ENCODE measurements at places on chromosomes 2 and 18. TPM values are rescaled to one million over a fixed set of nuclear protein-coding genes. Genes with fewer than 3 reads are reported as not detected.

Gene DHRS9
- 5.4 TPM for total RNA-seq

DNA sequence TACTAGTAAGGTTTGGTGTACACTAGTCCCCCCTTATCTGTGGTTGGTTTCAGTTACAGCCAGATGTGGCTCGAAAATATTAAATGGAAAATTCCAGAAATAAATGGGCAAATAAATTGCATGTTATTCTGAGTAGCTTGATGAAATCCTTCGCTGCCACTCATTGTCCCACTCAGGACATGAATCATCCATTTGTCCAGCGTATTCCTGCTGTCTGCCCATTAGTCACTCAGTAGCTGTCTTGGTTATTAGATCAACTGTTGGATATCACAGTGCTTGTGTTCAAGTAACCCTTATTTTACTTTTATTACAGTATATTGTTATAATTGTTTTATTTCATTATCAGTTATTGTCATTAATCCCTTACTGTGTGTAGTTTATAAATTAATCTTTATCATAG is 21.7 kb downstream of the ZDBF2 start:
- no peak for DNase-seq

GRCh38 chr18:44742718-44743311 is 62.1 kb downstream of the SETBP1 start:
- DNase-seq = no peak

DNA sequence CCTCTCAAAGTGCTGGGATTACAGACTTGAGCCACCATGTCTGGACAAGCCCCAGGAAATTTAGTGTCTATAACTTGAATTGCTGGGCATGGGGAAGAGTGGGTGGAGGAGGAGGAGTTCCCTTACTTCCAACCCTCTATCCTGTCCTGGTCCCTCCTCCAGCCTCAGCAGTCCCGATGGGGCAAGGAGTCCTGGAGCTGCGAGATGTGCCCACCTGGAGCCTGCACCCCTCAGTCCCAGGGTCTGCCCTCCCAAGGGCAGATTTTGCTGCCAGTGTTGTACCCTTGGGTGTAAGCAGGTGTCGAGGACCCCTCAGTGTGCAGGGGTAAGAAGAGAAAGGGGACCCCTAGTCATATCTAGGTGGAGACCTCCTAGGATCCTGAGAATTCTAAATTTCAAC is 2.8 kb downstream of the VAMP8 start:
- no peak for DNase-seq

Measured in activated CD4-positive, alpha-beta memory T cell treated with anti-CD3 and anti-CD28 coated beads for 36 hours (primary cell).